Fibroblast of skin of back (primary cell): ENCODE measurements at places on chromosomes 12 and 14.

- DNase-seq, result no peak
These were observed 10.7 kb downstream of the SLC25A29 start for GRCh38 chr14:100295376-100296105.

DNA sequence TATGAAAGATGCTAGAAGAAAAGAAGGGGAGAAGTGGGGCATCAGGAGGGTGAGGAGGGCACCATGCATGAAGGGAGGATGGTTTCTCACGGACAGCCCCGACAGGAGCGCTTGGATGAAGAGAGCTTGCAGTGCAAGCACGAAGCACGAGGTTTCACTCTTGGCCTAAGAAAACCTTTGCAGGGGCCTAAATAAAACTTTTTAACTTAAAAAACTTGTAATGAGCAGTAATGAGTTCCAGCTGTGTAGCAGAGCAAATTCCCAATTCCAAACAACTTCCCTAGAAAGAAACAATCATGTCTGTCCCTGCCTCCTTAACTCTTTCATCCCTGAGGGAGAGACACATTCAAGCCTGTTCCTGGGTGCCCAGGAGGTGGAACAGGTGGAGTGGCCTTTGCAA is 119.5 kb downstream of the PAH start:
- DNase-seq, result no peak

DNA sequence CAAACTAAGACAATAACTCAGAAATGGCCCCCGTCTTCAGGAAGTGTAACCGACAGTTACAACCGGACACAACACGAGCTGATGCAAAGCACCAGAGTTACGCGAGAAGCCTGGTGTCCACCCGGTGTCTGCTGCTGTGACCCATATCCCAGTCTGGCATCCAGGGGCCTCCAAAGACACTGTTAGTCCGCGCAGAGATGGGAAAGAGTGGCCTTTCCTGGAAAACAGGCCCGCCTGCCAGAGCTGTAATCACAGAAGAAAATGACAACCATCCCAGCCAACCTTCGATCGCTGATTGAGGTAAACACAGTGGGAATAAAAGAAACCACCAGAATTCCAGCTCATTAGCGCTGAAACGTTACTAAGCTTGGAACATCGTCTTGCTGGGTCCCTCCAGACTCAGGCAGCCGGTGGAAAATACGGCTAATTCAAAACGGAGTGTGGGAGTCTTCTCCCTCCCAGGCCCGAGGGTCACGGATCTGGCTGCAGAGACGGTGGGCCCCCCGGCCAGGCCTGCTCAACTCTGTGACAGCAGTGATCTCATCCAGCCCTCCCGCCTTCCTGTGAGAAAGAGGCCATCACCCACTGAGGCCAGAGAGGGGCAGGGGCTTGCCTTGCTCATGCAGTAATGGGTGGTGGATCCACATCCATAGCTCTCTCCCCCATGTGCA is 273.9 kb upstream of the RTL1 start:
- DNase-seq, result no peak

GRCh38 chr12:131276501-131277185 is 322.9 kb downstream of the ADGRD1 start:
- DNase-seq, result no peak

GRCh38 chr12:29883941-29884554 is 100.3 kb upstream of the TMTC1 start:
- DNase-seq, result no peak

DNA sequence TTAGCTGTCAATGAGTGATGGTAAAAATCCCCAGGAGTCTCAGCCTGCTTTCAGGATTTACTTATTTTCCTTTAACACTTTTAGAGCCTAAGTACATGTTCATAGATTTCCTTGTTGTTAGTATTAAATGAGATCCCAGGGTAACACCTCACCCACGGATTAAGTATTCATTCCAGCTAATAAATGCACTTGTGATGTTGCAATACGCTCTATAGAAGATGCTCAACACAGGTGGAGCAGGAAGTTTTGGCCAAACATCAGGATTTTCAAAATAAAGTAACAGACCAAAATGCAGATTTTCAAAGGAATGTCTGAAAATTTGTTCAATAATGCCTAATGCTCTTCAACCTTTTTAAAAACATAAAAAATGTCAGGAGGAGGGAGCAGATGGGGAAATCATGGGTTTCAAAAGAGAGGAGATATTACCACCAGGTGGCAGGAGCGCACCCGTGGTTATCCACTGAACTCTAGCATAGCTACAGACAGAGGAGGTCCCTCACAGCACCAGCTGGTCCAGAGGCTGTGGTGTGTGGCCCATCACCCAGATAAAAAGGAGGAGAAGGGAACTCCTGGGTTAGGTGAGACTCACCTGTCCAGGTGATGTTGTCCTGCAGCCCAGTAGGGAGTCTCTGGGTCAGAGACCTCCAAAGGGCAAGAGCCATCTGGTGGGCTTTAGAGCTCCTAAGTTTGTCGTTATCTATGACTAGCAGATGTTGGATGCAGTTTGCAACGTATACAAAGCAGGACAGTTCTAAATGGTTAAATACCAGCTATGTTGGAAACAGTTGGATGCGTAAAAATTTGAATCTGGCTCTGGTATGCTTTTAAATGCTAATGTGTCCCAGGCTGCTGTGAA is 1158.4 kb upstream of the TMEM132C start:
- peak; percentile 61 for DNase-seq

DNA sequence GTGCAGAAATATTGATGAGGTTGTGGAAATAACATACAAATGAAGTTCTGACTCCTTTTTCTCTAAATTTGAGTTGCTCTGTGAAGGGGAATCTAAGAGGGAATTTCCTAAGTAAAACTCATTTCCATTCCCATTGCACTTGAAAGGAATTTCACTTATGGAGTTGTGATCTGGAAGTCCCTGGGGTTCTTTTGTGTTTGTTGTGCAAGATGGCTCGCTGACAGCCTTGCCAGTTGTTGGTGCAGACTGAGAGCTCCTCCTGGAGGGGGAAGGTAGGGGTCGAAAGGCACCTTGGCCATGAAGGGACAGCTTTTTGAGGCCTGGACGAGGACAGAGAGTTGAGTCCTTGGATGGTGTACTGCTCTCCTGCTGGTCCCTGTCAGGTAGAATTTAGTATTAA is 72.0 kb downstream of the C12orf56 start:
- DNase-seq, result peak; percentile 48

GRCh38 chr12:2641207-2641606 is 153.6 kb upstream of the FKBP4 start:
- peak; percentile 40 for DNase-seq

DNA sequence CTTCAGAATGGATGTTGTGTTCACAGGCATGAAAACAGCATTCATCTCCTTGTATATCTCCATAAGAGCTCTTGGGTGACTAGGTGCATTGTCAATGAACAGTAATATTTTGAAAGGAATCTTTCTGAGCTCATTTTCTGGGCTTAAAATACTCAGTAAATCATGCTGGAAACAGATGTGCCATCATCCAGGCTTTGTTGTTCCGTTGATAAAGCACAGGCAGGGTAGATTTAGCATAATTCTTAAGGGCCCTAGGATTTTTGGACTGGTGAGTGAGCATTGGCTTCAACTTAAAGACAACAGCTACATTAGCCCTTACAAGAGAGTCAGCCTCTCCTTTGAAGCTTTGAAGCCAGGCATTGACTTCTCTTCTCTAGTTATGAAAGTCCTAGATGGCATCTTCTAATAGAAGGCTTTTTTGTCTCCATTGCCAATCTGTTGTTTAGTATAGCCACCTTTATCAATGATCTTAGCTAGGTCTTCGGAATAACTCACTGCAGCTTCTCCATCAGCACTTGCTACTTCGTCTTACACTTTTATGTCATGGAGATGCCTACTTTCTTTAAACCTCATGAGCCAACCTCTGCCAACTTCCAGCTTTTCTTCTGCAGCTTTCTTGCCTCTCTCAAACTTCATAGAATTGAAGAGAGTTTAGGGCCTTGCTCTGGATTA is 79.6 kb upstream of the PSMA6 start:
- no peak for DNase-seq

GRCh38 chr14:64218344-64219240 is 75.6 kb downstream of the ESR2 start:
- peak; percentile 11 for DNase-seq

GRCh38 chr14:33568935-33569579 is 381.8 kb downstream of the EGLN3 start:
- DNase-seq, result peak; percentile 45

DNA sequence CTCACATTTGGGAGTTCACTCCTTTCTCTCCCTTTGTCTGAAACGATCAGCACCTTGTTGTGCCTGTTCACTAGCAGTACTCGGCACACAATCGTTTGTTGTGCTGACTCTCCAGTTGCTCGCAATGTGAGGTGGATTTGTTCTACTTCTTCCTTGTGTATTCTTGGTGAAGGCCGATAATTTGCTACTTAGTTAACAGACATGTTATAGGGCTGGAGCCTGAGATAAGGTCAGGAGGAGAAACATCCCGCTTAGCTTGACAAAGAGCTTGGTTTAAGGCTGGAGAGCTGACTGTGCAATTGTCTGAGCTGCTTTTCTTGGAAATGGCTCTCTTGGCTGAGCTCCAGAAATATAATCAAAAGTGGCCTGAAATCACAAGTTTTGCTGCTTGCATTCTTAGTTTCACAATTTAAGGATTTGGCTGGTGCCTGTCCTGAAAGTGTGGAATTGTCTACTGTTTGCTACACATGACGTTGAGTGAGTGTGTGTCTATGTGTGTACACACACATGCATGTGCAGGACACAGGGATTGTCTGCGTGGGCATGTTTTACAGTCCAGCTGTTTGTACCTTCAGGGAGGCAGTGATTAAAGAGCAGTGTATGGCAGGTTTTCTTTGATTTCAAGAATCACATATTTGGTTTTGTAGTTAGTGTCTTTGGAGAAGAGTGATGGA is 77.7 kb downstream of the ARF6 start:
- DNase-seq, result peak; percentile 47

- peak; percentile 65 for DNase-seq
These were observed 48.7 kb upstream of the PLXNC1 start for GRCh38 chr12:94099632-94100031.

DNA sequence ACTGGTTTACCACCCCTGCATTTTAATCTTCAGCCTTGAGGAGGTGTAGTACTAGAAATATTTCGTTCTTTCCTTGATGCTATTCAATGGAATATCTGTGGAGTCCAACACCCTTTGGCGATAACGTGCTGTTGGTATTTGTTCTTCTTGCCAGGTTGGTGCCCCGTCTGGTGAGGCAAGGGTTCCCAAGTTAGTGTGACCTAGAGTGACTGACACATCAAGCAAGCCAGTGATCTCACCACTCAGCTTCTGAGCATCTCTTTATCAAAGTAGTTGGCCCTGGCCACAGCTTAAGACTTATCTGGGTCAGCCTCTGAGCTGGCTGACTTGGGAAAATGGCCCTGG is 60.2 kb downstream of the PLXNC1 start:
- no peak for DNase-seq

DNA sequence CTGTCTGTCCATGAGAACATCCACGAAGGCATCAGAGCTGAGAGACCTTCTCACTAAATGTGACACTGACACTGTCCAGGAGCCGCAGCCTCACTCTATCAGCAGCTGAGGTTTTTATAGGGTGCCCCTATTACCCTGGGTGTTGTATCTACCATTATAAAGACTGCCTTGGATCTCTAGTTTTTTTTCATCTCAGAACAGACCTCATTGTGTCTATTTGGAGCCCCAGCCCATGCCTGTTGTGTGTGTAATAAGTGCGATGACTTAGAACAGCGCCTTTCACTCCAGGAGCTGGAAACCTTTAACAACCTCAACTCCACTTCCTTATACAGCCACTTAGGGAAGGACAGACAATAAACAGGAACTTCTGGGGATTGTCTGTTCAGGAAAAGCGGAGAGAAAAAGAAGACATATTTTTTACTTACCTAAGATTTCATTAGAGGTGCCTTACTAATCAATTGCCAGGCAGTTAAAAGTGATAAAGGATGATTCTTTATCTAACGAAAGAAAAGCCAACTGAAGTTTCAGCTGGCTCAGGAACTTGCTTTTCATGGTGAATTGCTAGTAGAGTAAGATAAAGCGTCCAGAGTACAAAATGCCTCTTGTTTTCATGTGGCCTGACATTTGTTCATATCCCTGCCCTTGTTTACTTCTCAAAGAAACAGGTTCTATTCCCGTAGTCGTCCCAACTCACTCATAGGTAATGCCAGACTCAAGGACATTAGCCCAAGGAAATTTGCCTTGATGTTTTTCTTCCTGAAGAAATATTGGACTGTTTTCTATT is 420.6 kb downstream of the RAD51B start:
- no peak for DNase-seq

- no peak for DNase-seq
These were observed 45.4 kb downstream of the DUSP6 start for GRCh38 chr12:89306827-89307473.

- DNase-seq, result no peak
These were observed 287.2 kb upstream of the ATP2B1 start for GRCh38 chr12:89995870-89996269.

- DNase-seq, result no peak
These were observed 60.4 kb upstream of the MANSC4 start for GRCh38 chr12:27840229-27840999.

GRCh38 chr14:67816326-67817002 is at the start of gene ZFYVE26:
Gene ZFYVE26 (minus strand): TSS chr14:67816590. CDS start chr14:67815963, 627 bp downstream.
- peak; percentile 97 for DNase-seq

- no peak for DNase-seq
These were observed 30.6 kb downstream of the CDKL1 start for GRCh38 chr14:50366115-50366514.

DNA sequence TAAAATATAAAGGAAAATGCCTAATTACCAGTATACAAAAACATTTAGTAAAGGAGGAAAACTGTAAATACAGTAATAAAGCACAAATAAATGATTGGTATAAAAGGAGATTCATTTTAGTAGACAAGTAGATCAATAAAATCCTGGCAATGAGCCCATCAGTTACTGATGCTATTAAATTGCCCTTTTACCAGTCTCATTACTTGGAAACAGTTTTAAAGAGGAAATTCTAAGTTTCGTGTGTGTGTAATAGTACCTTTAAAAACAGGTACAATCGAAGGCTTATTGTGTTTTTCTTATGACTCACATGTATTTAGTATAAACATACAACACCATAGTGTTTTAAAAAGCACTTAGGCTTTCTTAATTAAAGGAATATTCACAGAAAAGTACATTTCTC is 46.4 kb upstream of the SYT10 start:
- no peak for DNase-seq

- no peak for DNase-seq
These were observed 7.6 kb upstream of the IFI27 start for GRCh38 chr14:94102768-94103482.

DNA sequence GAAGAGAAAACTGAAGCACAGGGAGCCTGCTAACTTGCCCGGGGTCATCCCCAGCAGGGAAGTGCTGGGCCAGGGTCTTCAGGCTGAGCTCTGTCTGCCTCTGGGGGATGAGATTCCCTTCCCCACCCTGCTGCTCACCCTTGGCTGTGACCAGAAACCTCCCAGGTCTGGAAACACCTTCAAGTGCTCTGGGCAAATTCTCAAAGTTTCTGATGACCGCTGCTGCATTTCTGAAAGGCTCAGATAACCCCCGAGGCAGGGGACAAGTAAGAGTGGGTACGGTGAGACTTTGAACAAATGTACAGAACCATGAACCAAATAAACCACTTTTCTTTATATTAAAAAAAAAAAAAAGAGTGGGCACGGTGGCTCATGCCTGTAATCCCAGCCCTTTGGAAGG is 41.3 kb downstream of the LTBP2 start:
- DNase-seq, result no peak
